ENCODE measurements at places on chromosomes 1 and 21.

- no peak for DNase-seq
These were observed 57.2 kb upstream of the ANGPTL1 start for GRCh38 chr1:178928041-178928440.

GRCh38 chr1:100074604-100075395 lies 57.9 kb downstream of the SASS6 start:
- no peak for DNase-seq

GRCh38 chr1:179190861-179191260 lies 38.6 kb downstream of the ABL2 start:
- no peak for DNase-seq

DNA sequence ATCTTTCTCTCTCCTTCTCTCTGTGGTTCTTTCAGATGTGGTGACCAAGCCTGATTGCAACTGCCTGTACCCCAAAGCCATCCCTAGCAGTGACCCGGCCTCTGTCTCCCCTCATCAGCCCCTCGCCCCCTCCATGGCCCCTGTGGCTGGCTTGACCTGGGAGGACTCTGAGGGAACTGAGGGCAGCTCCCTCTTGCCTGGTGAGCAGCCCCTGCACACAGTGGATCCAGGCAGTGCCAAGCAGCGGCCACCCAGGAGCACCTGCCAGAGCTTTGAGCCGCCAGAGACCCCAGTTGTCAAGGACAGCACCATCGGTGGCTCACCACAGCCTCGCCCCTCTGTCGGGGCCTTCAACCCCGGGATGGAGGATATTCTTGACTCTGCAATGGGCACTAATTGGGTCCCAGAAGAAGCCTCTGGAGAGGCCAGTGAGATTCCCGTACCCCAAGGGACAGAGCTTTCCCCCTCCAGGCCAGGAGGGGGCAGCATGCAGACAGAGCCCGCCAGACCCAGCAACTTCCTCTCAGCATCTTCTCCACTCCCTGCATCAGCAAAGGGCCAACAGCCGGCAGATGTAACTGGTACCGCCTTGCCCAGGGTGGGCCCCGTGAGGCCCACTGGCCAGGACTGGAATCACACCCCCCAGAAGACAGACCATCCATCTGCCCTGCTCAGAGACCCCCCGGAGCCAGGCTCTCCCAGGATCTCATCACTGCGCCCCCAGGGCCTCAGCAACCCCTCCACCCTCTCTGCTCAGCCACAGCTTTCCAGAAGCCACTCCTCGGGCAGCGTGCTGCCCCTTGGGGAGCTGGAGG lies 12.7 kb downstream of the CSF1 start:
- no peak for DNase-seq

GRCh38 chr1:215797859-215798258 lies 230.8 kb downstream of the KCTD3 start:
- DNase-seq = no peak

DNA sequence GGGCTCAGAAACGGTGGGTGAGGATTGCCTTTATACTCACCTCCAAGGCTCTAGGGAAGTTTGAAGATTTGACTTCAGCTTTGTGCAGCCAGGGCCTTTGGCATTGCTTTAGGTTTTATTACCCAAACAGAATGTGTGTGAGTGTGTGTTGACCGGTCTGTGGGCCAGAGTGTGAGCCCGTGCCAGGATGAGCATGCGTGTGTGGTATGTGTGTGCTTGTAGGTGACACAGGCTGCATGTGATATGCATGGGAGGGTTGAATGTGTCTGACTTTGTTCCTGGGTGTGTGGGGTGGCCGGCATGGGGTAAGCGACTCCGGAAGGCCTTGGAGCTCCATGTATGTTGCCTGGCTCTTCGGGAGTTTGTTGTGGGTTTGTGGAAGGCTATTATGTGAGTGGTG lies 160.5 kb downstream of the FOXD2 start:
- no peak for DNase-seq

DNA sequence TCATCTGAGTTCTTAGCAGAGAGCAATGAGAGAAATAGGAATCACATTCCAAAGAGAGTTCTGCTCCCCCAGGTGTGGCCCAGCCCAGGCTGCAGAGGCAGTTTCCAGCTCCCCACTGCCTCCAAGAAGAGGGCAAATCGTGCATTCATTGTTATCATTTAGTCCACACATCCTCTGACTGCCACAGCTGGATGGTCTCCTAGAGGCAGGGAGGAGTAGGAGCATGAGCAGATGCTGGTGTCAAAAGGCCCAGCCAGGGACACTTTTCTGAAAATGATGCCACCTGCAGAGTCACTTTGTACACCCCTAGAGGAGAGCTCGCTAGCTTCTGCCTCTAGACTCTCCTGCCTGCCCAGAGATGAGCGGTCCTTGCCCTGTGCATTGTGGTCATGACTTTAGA lies 33.6 kb upstream of the GNPAT start:
- no peak for DNase-seq

DNA sequence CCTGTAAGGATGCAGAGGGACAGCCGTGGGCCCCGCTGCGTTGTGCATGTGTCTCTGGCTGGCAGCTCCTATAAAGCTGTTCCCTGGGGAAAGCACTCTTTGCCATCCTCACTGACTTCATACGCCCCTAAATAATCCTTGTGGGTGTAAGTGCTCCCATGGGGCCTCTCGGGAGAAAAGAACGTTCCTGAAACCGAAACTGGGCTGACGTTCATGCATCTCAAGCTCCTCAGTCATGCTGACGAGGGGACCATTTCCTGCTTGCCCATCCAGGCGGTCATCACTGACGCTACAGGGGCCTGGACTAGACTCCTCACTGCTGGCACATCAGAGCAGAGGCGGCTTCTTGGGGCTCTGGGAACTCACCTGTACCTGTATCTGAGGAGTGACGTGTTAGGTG lies 73.1 kb upstream of the USP24 start:
- DNase-seq = no peak

All from stimulated activated CD4-positive, alpha-beta T cell treated with anti-CD3 and anti-CD28 coated beads, TNF-alpha, amount 100 ng/mL, for 24 hours (primary cell).